ENCODE measurements at places on chromosomes 5 and 9. TPM values are rescaled to one million over a fixed set of nuclear protein-coding genes. Genes with fewer than 3 reads are reported as not detected.

DNA sequence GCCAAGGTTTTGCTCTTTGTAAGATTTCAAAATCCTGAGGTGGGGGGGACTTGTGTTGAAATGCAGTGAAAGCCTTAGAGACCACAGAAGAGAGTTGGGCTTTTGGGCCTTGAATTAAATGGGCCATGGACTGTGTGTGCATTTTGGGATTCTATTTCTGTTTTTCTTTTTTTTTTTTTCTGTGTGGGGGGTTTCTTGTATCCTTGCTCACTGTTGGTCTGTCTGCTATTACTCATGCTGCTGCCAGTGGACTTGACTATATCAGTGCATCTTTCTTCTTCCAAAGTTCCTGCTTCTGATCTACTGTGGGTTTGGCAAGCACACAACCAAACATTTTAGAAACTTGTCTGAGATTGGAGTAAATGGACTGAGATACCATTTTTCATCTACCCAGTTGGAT, 344.9 kb downstream of the ARL15 start:
- H3K27ac ChIP-seq: no peak overlapping the region
- H3K36me3 ChIP-seq: no peaks in the 10 kb centered on the region
- no peaks in the 10 kb centered on the region for H3K4me1 ChIP-seq
- no peak overlapping the region for H3K4me3 ChIP-seq
- no peaks in the 10 kb centered on the region for H3K27me3 ChIP-seq

- H3K4me1 ChIP-seq: no peaks in the 10 kb centered on the region
- H3K4me3 ChIP-seq: no peak overlapping the region
- H3K27me3 ChIP-seq: no peaks in the 10 kb centered on the region
- no peaks in the 10 kb centered on the region for H3K36me3 ChIP-seq
- no peak for DNase-seq
Measured at GRCh38 chr5:66818935-66819328, 222.7 kb downstream of the MAST4 start.

DNA sequence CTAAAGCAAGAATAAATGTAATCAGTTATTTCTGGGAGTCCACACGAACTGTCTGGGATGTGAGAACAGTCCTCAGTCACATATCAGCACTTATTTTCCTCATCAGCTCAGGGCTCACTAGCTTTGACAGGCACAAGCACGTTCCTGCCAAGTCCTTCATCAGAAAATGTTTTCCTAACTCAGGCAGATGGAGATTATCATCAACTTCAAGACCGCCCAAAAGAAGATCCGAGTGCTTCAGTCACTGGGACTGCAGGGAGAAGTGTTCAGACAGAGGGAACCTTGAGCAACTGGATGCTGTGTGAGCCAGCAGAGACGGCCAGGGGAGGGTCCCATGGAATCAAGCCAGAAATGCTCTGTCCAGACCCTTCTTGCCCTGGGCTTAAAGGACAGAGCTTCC, 189.4 kb downstream of the NXNL2 start:
- no peaks in the 10 kb centered on the region for H3K27me3 ChIP-seq
- H3K4me1 ChIP-seq: peaks cover 4% of the 10 kb centered on the region
- H3K4me3 ChIP-seq: no peak overlapping the region
- H3K27ac ChIP-seq: no peak overlapping the region

- H3K27me3 ChIP-seq: peaks cover 21% of the 10 kb centered on the region
Measured at GRCh38 chr5:168946363-168946762, 354.6 kb downstream of the SLIT3 start.

DNA sequence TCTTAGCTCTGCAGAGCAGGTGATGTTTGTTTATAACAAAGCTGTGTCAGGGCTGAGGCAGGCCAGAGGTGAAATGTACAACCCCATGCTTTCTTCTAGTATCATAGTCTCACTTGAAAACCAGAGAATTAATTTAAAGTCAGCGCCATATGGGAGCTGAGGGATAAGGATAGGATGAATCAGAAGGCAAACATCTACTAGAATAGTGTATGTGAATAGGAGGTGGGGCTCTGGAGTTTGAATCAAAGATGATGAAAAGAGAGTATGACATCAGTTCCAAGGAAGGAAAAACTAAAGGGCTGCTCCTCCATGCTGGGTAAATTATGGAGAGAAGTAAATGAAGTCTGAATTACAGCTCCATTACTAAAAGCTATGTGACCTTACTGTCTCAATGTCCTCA, 441.5 kb downstream of the RASEF start:
- H3K4me1 ChIP-seq: no peaks in the 10 kb centered on the region
- no peak overlapping the region for H3K4me3 ChIP-seq
- no peak for DNase-seq
- H3K27me3 ChIP-seq: peaks cover 8% of the 10 kb centered on the region

GRCh38 chr5:141392429-141393198, at the start of gene PCDHGA8:
Gene PCDHGA8, plus strand, starts transcription at chr5:141392633. Its CDS starts 181 bp downstream, at chr5:141392814.
- H3K4me3 ChIP-seq: no peak within 1 kb of the TSS
- no peaks in the 10 kb centered on the region for H3K36me3 ChIP-seq
- H3K27ac ChIP-seq: no peak within 1 kb of the TSS

GRCh38 chr9:105142406-105143135, 101.9 kb upstream of the SLC44A1 start:
- H3K4me3 ChIP-seq: no peak overlapping the region
- H3K27ac ChIP-seq: no peak overlapping the region

DNA sequence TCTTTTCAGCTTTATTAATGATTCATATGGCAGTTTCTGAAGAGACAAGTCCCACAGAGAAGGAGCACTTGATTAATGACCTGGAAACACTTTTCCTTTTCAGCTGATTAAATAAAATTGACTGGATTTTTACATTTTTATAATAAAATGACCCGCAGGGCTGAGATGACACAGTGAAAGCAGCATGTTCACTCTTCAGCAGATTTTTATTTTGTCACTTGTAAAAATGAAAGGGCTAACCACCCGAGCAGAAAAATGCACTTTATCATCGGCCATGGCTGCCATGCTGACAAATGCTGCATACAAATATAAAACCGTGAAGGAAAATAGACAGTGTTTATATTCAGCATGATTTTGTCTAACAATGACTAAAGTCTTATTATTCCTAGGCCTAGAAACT, 321.6 kb upstream of the ITGA1 start:
- H3K36me3 ChIP-seq: no peaks in the 10 kb centered on the region
- peaks cover 3% of the 10 kb centered on the region for H3K4me1 ChIP-seq
- H3K27ac ChIP-seq: no peak overlapping the region
- no peak overlapping the region for H3K4me3 ChIP-seq
- DNase-seq: peak; percentile 13

DNA sequence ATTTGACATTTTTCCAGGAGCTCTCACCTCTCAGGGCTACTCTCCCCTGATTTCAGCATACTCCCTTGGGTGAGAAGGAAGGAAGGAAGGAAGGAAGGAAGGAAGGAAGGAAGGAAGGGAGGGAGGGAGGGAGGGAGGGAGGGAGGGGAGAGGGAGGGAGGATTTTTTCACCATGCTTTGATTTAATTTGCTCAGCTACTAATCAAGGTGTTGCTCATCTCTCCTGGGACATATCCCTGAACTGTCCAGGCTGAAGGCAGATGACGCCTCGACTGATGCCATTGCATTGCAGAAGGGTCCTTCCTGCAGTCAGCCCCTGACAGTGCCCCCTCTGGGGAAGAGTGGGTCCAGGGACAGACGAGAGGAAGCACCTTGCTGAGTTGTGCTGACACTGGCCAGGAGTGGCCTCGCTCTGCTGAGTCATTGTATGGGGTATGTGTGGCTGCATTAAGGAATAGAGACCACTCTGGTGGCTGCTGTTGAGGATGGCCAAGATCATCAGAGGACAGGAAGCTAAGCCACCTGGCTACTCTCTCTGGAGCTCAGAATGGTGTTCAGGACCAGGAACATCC, 43.6 kb upstream of the CRB2 start:
- H3K27me3 ChIP-seq: no peaks in the 10 kb centered on the region
- H3K27ac ChIP-seq: peak overlapping the region; percentile 98
- peak; percentile 92 for DNase-seq
- H3K4me3 ChIP-seq: no peak overlapping the region
- peaks cover 53% of the 10 kb centered on the region for H3K4me1 ChIP-seq

DNA sequence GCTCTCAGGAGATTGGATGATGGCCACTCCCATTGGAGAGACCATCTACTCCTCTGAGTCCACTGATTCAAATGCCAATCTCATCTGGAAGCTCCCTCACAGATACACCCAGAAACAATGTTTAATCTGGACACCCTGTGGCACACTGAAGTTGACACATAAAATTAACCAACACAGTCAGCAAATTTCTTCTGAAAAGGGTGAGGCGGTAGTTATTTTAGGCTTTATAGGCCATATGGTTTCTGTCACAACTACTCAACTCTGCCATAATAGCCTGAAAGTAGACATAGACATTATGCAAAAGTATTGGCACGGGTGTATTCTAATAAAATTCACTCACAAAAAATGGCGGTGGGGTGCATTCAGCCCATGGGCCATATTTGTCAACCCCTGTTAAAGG, 244.5 kb upstream of the VLDLR start:
- no peak overlapping the region for H3K4me3 ChIP-seq
- peak; percentile 5 for DNase-seq
- H3K36me3 ChIP-seq: no peaks in the 10 kb centered on the region
- no peaks in the 10 kb centered on the region for H3K4me1 ChIP-seq
- no peak overlapping the region for H3K27ac ChIP-seq
- peaks cover 10% of the 10 kb centered on the region for H3K27me3 ChIP-seq

- H3K4me1 ChIP-seq: no peaks in the 10 kb centered on the region
- H3K27ac ChIP-seq: no peak overlapping the region
- H3K27me3 ChIP-seq: no peaks in the 10 kb centered on the region
- no peak overlapping the region for H3K4me3 ChIP-seq
Measured at GRCh38 chr5:55509796-55510522, 24.8 kb downstream of the PLPP1 start.

DNA sequence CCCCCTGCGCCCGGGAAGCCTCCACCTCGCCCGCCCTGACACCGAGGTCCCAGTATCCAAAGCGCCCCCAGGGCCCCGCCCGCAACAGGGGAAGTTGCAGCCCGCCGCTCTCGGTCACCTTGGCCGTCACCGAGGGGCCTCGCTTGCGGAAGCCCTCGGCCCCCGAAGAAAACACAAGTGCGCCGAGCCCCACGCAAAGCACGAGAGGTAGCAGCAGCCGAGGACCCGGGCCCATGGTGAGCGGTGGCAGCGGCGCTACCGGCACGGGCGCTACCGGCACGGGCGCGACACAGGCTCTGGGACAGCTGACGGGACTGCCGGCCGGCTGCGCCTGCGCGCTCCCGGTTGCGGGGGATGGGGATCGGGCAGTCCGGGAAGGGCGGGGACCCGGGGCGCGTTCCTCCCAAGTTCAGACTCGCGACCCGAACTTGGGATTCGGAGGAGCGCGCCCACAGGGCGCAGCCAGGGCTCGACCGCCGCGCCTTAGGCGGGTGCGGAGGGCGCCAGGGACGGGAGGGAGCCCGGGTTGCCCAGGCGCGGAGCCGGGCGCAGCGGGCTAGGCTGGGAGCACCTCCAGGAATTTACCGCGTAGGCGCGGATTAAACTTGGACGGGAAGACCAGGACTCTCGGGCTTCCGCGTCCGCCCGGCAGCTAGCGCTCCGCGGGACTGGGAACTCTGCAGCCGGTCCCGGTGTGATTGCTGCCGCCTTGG, at the start of gene PPIC:
Gene PPIC (minus strand): TSS at position 335 of the 713 bp plus-strand sequence. CDS start 100 bp downstream, at position 235.
- peak within 1 kb of the TSS; percentile 60 for H3K4me3 ChIP-seq
- H3K27ac ChIP-seq: no peak within 1 kb of the TSS

DNA sequence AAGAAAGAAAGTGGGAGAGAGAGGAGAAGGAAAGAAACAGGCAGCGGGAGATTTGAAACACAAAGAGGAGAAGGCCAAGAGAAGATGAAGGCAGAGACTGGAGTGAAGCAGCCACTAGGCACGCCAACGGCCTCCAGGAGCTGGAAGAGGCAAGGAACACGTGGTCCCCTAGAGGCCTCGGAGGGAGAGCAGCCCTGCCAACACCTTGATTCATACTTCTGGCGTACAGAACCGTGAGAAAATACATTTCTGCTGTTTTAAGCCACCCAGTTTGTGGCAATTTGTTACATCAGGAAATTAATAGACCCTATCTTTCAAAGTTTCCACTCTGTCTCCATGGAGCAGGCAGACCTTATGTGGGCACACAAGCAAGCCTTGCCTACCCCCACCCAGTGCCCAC, 133.4 kb downstream of the ACTL7B start:
- H3K27me3 ChIP-seq: no peaks in the 10 kb centered on the region
- H3K36me3 ChIP-seq: no peaks in the 10 kb centered on the region
- H3K27ac ChIP-seq: no peak overlapping the region
- DNase-seq: no peak
- no peaks in the 10 kb centered on the region for H3K4me1 ChIP-seq
- H3K4me3 ChIP-seq: no peak overlapping the region

DNA sequence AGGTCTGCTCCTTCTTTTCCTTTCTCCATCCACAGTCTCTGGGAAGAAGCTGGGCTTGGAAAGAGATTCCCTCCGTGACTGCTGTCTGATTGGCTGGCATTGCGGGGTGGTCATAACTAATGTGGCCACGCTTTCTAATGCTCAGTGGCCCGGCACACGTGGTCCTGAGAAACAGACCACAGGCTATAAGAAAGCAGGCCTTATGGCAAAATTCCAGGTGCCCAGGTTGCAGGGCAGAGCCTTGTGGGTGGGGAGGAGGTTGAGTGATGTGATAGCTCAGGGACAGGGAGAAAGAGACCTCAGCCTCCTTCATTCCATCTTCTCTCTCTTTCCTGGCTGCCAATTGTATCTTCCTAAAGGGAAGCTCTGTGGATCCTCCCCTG, 5.4 kb upstream of the SH3PXD2B start:
- no peak overlapping the region for H3K27ac ChIP-seq
- no peak for DNase-seq
- no peaks in the 10 kb centered on the region for H3K4me1 ChIP-seq
- H3K4me3 ChIP-seq: no peak overlapping the region
- H3K36me3 ChIP-seq: no peaks in the 10 kb centered on the region

DNA sequence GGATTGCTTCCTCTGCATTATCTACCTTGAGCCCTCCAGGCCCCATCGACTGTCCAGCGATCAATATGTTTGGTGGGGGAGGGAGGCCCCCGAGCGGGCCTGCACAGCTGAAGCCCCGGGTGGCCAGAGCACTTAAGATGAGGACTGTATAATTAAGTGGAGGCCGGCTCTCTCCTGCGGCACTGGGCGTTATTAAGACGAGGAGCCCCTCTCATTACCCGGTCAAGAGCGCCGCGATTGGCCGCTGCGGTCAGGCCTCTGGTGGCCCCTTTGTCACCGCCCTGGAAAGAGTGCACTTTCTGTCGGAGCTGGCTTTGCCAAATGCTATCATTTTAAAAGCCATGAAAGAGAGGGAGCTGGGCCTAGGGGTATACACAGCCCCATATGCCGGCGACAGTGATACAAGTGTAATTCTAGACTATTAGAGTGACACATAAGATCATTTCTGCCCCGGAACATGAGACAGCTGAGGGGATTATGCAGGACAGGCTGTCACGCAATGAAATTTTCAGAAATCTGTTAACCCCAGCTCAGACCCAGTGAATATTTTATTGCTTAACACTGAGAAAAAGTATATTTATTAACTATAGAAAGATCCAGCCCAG, 106.3 kb upstream of the IRX1 start:
- no peaks in the 10 kb centered on the region for H3K27me3 ChIP-seq
- H3K4me1 ChIP-seq: no peaks in the 10 kb centered on the region
- no peaks in the 10 kb centered on the region for H3K36me3 ChIP-seq

- no peaks in the 10 kb centered on the region for H3K4me1 ChIP-seq
- H3K4me3 ChIP-seq: no peak overlapping the region
- peaks cover 16% of the 10 kb centered on the region for H3K36me3 ChIP-seq
- H3K27me3 ChIP-seq: no peaks in the 10 kb centered on the region
Measured at GRCh38 chr9:37508834-37509206, 23.1 kb downstream of the POLR1E start.

Gene CCDC187
- total RNA-seq: not detected

Gene N4BP3
- 0.73 TPM for total RNA-seq

Gene SAXO1
- not detected for total RNA-seq

Gene ERAP2
- total RNA-seq: 2.6 TPM

Gene LCN6
- not detected for total RNA-seq

Gene BRINP1
- not detected for total RNA-seq

All from A673 (cell line).